Mesenteric fat pad (tissue), 1 donor: ENCODE measurements at places on chromosomes 11 and 22. TPM values are rescaled to one million over a fixed set of nuclear protein-coding genes. Genes with fewer than 3 reads are reported as not detected.

The CEP164 gene
- 19.2 TPM for total RNA-seq

GRCh38 chr22:23828800-23829680, 9.8 kb downstream of the DERL3 start:
- DNase-seq, result no peak

DNA sequence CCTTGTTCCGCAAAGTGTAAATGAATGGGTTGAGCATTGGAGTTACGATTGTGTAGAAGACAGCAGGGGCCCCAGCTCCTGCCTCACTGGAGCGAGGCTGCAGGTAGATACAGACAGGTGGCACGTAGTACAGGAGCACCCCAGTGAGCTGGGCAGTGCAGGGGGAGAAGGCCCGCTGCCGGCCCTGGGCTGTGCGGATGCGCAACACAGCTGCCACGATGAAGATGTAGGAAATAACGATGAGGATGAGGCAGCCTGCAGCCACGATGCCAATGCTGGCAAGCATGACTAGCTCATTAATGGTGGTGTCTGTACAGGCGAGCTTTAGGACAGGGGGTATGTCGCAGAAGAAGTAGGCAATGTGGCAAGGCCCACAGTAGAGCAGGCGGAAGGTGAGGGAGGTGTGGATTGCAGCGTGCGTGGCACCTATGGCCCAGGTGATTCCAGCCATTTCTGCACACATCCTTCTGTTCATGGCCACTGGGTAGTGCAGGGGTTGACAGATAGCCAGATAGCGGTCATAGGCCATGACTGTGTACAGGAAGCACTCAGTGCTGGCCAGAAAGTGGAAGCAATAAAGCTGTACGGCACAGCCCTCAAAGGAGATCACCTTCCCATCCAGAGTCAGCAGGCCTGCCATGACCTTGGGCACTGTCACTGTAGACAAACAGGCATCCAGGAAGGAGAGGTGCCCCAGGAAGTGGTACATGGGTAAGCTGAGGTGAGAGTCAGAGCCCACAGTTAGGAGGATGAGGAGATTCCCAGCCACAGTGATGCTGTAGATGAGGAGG, 616 bp downstream of the OR10S1 start:
- no peak for DNase-seq

DNA sequence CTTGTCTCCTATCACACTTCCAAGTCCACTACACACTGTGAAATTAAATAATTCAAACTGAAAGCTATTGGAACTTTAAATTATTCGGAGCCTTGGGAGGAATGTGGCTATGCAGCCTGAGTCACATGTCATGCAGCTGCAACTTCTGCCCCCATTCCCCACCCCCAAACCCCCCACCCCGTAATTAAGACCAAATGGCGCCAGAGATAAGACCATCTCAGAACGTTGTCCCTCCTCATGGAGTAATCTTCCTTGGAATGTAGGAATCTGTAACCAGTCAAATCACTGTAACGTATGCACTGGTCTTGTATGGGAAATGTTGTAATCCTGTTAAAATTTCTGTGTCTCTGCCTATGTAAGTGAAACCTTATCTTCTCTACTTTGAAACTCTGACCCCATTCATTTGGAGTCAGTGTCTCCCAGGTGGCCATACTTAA, 37.0 kb downstream of the GAB2 start:
- no peak for DNase-seq

The SERHL2 gene
- total RNA-seq, result 1.00 TPM

DNA sequence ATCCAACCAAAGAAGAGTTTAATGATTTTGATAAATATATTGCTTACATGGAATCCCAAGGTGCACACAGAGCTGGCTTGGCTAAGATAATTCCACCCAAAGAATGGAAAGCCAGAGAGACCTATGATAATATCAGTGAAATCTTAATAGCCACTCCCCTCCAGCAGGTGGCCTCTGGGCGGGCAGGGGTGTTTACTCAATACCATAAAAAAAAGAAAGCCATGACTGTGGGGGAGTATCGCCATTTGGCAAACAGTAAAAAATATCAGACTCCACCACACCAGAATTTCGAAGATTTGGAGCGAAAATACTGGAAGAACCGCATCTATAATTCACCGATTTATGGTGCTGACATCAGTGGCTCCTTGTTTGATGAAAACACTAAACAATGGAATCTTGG, 23.9 kb downstream of the KDM4D start:
- DNase-seq, result no peak

The TECTA gene
- 0.84 TPM for total RNA-seq

DNA sequence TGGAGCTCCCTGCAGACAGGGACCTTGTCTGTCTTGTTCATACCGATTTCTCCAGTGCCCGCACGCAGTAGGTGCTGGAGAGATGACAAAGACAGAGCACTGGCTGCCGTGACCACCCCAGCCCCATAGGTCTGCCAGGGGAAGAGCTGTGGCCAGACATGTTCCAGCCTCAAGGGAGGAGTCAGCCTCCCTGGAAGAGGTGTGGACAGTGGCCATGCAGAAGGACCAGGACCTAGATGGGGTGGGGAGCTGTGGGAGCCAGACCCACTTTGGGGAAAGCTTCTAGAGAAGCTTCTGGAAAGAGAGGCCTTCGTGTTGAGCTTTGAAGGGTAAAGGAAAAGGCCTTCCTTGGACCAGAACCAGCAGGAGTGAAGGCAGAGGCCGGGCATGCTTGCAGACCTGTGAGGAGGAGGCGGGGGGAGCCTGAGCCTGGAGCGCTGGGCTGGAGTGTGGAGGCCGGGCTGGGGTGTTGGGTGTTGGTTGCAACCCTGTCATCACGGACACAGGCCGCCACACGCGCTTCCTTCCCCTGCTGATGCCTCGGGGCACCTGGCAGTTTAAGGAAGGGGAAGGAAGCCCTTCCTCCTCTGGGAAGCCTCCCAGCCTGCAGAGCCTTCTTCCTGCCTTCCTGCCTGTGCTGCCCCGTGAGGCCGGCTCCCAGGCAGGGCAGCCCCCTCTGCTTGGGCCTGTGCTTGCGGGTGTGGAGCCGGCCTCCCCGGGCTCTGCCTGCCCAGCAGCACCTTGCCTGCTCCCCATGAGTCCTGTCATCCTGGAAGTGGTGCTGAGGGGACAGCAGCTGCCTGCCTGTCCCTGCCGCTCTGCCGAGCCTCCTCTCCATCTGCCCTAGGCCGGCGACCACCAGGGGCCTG, 12.3 kb downstream of the RELT start:
- no peak for DNase-seq

The TNNT3 gene
- total RNA-seq, result 22.9 TPM

- no peak for DNase-seq
Measured at GRCh38 chr22:50446708-50447575, 27.9 kb downstream of the SBF1 start.

The TENM4 gene
- total RNA-seq, result 46.6 TPM

The LMO2 gene
- 27.3 TPM for total RNA-seq

GRCh38 chr11:106763501-106763900, 254.8 kb downstream of the GUCY1A2 start:
- no peak for DNase-seq

DNA sequence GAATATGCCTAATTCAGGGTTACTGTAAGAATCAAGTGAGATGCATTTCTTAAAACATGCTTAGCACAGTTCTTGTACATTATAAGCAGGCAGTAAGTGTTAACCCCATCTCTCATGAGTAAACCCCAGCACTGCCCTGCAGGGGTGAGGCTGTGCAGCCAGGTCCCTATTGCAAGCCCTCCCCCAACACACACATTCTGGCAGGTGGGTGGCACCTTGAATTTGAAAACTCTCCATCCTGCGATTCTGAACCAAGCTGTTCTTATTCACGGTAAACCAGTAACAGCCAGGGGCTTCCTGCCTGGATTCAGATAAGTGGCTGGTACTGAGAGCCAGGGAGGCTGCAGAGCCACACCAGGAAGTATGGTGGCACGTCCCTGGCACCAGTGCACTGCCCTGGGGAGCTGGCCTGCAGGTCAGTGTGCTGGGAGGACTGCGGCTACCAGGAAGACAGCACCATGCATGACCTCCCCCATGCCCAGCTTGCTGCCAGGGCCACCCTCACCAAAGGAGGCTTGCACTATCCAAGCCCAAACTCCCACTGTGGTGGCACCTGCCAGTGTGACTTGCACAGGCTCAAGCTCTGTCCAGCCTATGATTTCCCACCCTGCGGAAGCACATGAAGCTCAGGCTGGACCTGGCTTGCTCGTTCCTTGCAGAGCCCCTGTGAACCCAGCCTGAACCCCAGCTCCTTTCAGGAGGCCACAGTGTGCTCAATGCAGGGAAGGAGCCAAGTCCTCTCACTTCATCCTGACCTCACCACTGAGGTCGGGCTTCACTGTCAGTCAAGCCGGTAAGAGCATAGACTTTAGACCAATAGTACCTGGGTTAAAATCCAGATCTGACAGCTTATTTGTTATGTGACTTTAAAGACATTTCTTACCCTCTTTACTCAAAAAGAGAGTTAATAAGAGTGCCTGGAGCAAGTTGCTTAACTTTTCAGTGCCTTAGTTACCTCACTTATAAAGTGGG, 88.1 kb downstream of the MICAL2 start:
- DNase-seq, result no peak
